ENCODE measurements at places on chromosomes 11 and 22.
A peak's percentile ranks its signal among the peaks of the same experiment; 100 is the strongest.

- no peak for DNase-seq
Measured at GRCh38 chr22:49953680-49954344, 6.8 kb upstream of the PIM3 start.

DNA sequence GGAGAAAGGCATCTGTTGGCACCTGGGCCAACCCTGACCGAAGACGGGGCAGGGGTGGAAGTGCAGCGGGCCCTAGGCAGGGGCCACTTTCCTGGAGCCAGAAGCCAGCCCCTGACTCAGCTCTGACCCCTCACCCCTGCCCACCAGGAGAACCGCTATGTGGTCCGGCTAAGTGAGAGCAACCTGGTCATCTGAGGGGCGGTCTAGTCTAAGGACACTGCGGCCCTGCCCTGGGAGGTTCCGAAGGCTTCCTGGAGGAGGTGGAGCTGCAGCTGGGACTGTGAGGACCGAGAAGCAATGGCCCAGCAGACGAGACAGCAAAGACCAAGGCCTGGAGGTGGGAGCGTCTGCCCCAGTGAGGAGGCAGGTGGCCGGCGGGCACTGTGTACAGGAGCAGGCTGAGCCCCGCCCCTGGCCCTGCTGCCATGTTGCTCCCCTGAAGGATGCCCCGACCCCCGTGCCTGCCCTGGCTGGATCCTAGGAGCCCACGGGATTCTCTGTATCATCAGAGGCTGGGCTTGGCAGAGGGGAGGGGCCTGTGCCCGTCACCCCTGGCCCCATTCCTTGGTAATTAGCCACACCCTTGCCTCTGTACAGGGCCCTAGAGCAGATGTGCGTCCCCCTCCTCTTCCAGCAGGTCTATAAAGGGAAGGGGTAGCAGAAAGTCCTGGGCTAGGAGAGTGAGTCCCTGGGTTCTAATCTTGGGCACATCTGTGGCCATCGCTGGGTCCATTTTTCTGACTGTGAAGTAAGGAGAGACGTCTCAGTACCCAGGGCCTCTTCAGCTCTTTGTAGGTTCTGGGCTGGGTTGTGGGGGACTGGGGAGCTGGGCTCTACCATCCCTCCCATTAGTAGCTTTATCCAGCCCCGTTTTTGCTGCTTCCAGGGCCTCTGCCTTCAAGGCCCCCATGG is 19.4 kb downstream of the RELT start:
- no peak for DNase-seq

DNA sequence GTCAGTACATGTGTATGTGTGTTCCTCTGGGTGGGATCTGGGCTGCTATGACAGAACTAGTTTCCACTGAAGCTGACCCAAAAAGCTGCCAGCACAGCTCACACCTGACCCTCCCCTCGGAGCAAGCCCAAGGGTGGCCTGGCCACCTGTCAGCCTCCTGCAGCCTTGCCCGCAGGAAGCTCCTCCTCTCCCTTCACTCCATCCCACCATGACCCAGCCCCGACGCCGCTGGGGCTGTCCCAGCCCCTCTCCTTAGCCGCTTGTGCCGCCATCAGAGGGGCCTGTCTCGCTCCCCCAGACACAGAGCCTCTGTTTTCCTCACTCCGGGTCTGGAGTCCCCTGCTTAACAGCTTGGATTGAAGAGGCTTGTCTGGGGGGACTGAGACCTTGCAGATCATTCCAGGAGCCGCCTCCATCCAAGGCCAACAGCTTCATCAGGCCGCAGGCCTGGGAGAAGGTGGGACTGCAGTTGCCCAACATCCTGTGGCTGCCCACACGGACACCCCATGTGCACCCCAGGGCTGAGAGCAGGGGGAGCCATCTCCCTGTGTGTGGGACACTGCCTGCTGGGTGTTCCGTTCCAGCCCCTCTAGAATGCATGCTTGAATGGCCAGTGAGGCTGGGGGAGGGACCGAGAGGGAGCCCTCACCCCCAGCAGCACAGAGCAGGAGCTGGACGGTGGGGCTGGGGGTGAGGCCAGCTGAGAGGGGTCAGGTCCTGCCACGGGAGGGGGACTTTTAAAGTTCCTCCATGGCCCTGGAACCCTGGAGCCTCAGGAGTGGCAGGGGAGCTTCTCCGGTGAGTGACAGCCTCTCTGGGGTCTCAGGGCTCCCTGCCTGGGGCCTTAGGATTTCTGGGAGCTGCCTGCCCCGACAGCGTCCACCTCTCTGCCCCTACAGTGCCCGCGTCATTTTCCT is 696 bp downstream of the MRGPRF start:
- DNase-seq, result no peak

DNA sequence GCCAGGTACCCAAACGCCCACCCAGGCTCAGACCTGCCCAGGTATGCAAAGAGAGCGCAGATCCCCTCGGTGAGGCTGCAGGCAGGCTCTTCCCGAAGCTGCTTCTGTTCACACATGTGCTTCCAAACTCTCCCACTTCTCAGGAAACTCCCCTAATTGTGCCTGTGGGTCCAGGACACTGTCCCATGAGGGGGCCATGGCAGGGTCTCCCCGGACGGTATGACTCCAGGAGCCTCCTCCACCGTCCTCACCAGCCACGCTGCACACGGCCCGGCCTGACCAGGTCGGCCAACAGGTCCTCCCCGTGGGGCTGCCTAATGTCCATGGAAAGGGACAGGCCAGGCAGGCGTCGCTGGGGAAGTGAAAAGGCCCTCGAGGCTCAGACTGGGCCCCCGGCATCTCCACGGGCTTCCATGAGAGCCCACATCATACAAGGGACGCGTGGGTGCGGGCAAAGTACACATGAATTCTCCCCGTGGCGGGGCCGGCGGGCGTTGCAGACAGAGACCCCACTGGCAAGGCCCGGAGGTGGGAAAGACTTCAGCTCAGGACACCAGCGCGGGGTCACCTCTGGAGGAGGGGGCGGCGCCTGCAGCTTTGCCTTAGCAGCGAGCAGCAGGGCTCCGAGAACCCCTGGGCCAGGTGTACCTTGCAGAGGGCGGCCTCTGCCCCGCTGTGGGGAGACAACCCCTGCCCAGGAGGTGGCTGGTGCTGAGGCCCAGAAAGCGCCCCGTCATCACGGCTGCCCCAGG is 526.1 kb downstream of the BRD1 start:
- peak; percentile 50 for DNase-seq

- peak; percentile 51 for DNase-seq
Measured at GRCh38 chr11:117835576-117835975, 11.0 kb upstream of the FXYD2 start.
